Omental fat pad (tissue), 4 donors: ENCODE measurements at places on chromosomes 5 and 9.

DNA sequence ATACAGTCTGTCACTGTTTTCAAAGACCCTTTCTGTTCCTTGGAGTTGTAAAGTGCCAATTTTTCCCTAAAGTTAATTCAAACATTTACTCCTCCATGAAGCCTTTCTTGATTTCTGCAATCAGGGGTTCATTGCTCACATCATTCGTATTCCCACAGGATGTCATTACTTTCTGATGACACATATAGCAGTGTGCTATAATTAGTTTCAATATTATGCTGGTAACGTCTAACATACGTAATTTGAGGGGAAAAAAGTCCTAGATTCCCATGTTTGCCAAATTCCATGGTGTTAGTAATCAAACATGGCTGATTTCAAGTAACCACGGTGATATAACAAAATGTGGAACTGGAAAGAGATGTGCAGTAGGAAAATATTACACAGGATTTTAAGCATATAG is 468.2 kb upstream of the MEF2C start:
- no peak for DNase-seq

DNA sequence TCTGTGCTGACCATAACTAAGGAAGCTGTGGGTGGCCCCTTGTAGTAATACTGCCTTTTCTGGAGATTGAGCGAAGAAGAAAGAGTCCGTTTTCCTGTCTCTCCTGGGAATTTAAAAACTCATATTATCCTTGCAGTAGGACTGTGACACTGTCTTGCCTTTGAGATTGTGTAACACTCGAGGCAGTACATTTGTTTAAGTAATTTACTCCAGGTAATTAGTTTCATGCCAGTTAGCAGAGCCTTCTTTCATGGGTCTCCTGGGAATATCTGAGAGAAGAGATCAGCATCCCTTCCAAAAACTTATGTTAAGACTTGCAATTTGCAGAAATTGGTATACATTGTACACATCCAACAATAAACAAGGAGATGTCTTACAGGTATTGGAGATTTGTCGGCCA is 405.6 kb downstream of the DMRT2 start:
- no peak for DNase-seq

- DNase-seq: no peak
Observed at GRCh38 chr9:33223696-33224095, 16.3 kb upstream of the SPINK4 start.

- DNase-seq: no peak
Observed at GRCh38 chr5:108196276-108196675, 185.6 kb downstream of the FBXL17 start.

DNA sequence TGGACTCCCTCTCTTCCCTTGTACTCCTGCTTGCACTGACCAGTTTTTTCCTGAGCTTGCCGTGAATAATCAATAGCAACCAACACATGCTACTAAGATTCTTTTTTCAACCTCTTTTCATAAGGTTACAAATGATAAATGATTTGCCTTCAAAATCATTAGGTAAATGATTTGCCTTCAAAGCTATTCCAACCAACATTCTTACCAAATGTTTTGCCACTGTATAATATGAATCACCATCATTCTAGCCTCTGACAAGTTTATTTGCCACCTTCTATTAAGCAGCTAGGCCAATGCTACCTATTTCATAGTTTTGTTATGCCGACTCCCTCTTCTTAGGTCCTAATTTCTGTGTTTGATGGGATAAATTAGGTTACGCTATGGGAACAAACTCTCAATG is 385.1 kb downstream of the DTWD2 start:
- DNase-seq: no peak

GRCh38 chr5:68041293-68041692 is 174.3 kb upstream of the PIK3R1 start:
- DNase-seq: no peak

DNA sequence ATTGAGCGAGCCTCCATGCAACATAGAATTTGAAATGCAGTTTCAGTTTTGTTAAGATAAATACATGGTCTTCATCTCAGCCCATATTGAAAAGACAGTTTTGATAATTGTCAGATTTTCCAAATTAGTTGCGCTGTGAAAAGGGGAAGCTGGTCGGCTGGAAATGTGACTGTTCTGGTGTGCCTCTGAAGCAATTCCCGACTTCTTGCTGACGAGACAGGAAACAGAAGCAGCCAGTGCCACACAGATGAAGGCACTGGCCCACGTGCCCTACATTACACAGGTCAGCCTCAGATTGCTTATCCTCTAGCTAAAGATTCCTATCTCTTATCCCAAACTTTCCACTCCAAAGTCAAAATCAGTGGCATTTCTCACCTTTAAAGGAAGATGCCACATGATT is 214.1 kb upstream of the TLE4 start:
- no peak for DNase-seq

GRCh38 chr5:68554571-68555279 is 339.2 kb downstream of the PIK3R1 start:
- no peak for DNase-seq

DNA sequence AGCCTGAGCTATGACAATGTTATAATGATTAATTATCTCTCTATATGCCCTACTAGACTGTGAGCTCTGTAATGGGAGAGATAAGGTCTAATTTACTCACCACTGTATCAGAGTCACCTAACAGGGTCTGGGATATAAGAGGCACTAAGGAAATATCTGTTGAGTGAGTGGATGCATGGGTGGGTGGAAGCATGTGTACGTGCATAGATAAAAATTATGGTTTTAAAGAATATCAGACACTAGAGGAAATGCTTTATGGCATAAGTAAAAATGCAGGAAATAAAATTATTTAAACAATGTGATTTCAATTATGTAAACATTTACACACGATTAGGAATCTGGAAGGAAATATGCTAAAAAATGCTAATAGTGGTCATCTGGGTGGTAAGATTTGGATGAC is 137.8 kb downstream of the SPOCK1 start:
- DNase-seq: no peak

- DNase-seq: no peak
Observed at GRCh38 chr9:11946531-11946930, 746.7 kb upstream of the TYRP1 start.

- no peak for DNase-seq
Observed at GRCh38 chr9:69130456-69131441, 43.3 kb upstream of the TJP2 start.

DNA sequence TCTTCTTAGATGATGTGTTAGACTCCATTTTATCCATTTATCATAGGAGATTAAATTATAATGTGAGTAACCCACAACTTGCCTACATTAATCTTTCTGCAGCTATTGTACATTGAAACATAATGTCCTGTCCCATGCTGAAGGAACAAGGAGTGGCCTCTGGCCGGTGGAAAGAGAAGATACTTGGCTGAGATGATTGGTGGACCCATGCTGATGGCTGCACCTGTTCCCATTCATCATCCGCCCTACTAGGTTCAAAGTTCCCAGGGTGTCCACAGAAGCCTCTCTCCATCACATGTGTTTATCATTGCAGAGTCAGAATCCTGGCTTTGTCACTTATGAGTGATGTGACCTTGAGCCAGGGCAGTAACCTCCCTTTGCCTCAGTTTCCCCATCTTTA is 24.7 kb downstream of the FBXL7 start:
- no peak for DNase-seq
